Aortic smooth muscle cell (primary cell): ENCODE measurements at places on chromosomes 11 and 22. TPM values are rescaled to one million over a fixed set of nuclear protein-coding genes. Genes with fewer than 3 reads are reported as not detected.

The POU2AF3 gene
- total RNA-seq = not detected in 2 replicates

The ZNF143 gene
- total RNA-seq = 26.2 and 28.0 TPM in 2 replicates

The OR6M1 gene
- total RNA-seq = not detected in 2 replicates

The RASD2 gene
- total RNA-seq = 0.12 and 0.92 TPM in 2 replicates

The CHKB gene
- 20.9 and 21.8 TPM in 2 replicates for total RNA-seq

The TREH gene
- not detected in 2 replicates for total RNA-seq

The RRM1 gene
- 98.8 and 116 TPM in 2 replicates for total RNA-seq

The KBTBD3 gene
- total RNA-seq = 5.5 and 5.8 TPM in 2 replicates

The SNRPD3 gene
- 145 and 178 TPM in 2 replicates for total RNA-seq

The VPREB1 gene
- total RNA-seq = not detected in 2 replicates

The MYO18B gene
- total RNA-seq = 1.2 and 11.1 TPM in 2 replicates

The SCYL1 gene
- total RNA-seq = 81.8 and 103 TPM in 2 replicates

The MS4A4A gene
- total RNA-seq = not detected in 2 replicates

The BBOX1 gene
- total RNA-seq = not detected in 2 replicates

The CPT1B gene
- 1.5 and 2.9 TPM in 2 replicates for total RNA-seq

The TUB gene
- total RNA-seq = 4.4 and 9.1 TPM in 2 replicates

The CLDN5 gene
- 7.7 and 17.2 TPM in 2 replicates for total RNA-seq

The GDPD5 gene
- total RNA-seq = 4.0 and 5.5 TPM in 2 replicates

The OR8A1 gene
- not detected in 2 replicates for total RNA-seq

The APOL3 gene
- total RNA-seq = 34.0 and 35.8 TPM in 2 replicates

The WNT11 gene
- total RNA-seq = 0.26 and 0.68 TPM in 2 replicates

The MS4A6A gene
- not detected in 2 replicates for total RNA-seq

The NOX4 gene
- total RNA-seq = 0.56 and 0.79 TPM in 2 replicates

The GSTT2 gene
- total RNA-seq = not detected in 2 replicates

The TEX12 gene
- 0.12 and 0.13 TPM in 2 replicates for total RNA-seq

The HBD gene
- not detected in 2 replicates for total RNA-seq

The SLC29A2 gene
- total RNA-seq = under 0.01 and 0.12 TPM in 2 replicates

The OR8G5 gene
- total RNA-seq = not detected in 2 replicates

The CBLIF gene
- not detected in 2 replicates for total RNA-seq

The MMP12 gene
- total RNA-seq = not detected in 2 replicates

The CABP2 gene
- not detected in 2 replicates for total RNA-seq

The P4HA3 gene
- total RNA-seq = 3.6 and 10.6 TPM in 2 replicates

The SLC22A12 gene
- not detected in 2 replicates for total RNA-seq

The GLYATL1 gene
- total RNA-seq = 0.37 and 0.53 TPM in 2 replicates

The HEPHL1 gene
- total RNA-seq = not detected in 2 replicates

The LGALS12 gene
- total RNA-seq = not detected in 2 replicates

The SCGB1D2 gene
- total RNA-seq = not detected in 2 replicates

The PRG3 gene
- not detected in 2 replicates for total RNA-seq

The FGF3 gene
- not detected in 2 replicates for total RNA-seq

The GGTLC2 gene
- total RNA-seq = not detected in 2 replicates

The PKNOX2 gene
- 0.92 and 1.1 TPM in 2 replicates for total RNA-seq

The OR5A1 gene
- total RNA-seq = not detected in 2 replicates

The RFPL2 gene
- not detected in 2 replicates for total RNA-seq

The NLRP10 gene
- total RNA-seq = 0.75 and 1.7 TPM in 2 replicates

The OR4C6 gene
- total RNA-seq = not detected in 2 replicates

The TSGA10IP gene
- total RNA-seq = 0.13 TPM in 1 of 2 replicates, not detected in the other

The UBQLN3 gene
- 0.06 and 0.13 TPM in 2 replicates for total RNA-seq

The TRIM49 gene
- total RNA-seq = not detected in 2 replicates

The PGA5 gene
- 0.13 TPM in 1 of 2 replicates, not detected in the other for total RNA-seq

The TMEM109 gene
- total RNA-seq = 31.3 and 34.7 TPM in 2 replicates

The MRGPRX4 gene
- not detected in 2 replicates for total RNA-seq

The SLC22A9 gene
- total RNA-seq = not detected in 2 replicates

The DEPDC7 gene
- total RNA-seq = 3.4 and 5.8 TPM in 2 replicates

The MYOD1 gene
- not detected in 2 replicates for total RNA-seq

The PUS3 gene
- total RNA-seq = 8.6 and 11.4 TPM in 2 replicates
